ENCODE measurements at places on chromosomes 11 and 22.

GRCh38 chr11:59480359-59480758 lies 7.2 kb downstream of the OR4D10 start:
- no peak for DNase-seq

DNA sequence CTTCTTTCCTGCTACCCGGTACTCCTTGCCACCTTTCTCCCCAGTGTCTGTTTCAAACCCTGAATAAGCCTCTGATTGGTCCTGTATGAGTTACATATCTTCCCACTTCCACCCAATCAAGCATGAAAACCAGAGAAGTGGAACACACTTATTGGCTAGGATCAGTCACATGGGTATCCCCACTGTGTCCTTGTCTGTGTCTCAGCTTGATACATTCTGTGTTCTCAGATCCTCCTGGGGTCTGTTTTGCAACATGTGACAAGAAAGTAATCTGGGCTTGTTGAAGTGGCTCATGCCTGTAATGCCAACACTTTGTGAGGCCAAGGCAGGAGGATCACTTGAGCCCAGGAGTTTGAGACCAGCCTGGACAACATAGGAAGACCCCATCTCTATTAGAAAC lies 23.9 kb downstream of the MCHR1 start:
- no peak for DNase-seq

DNA sequence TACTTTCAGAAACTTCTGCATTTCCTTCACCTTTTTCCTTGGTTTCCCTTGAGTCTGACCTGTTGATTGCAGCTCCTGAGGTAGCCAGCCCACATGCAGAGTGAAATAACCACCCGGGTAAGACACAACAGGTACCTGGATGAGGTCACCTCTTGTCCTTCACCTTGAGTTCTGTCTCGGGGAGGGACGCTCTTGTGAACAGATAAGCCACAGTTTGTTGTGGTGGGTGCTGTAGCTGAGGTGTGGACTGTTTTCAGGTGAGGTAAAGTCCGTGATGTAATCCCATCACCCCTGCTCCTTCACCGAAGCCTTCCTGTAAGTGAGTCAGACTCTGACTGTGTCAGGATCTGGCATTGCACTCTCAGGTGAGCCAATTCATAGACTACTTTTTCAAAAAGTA lies 183.1 kb downstream of the NAV2 start:
- no peak for DNase-seq

DNA sequence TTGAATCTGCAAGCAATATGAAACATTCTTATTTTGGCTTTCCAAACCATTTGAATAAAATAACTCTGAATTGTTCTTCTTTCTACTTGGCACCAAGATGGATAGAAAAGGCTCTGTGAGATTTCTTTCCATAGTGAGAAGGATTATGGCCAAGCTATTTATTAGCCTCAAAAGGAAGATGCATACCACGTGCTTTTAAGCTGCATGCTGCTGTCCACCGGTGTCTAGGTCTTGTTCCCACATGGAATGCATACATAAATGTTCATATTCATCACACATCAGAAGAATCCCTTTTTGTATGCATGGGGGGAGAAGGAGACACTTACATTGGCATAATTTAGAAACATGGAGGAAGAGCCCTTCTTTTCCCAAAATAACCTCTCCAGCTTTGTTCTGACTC lies 273.4 kb downstream of the FAM76B start:
- DNase-seq, result no peak

GRCh38 chr11:57459164-57460021 lies 935 bp upstream of the RTN4RL2 start:
- DNase-seq, result no peak

- DNase-seq, result no peak
Measured at GRCh38 chr22:50303515-50303847, 4.0 kb downstream of the PLXNB2 start.

- no peak for DNase-seq
Measured at GRCh38 chr11:31387379-31387778, 17.7 kb downstream of the DNAJC24 start.

GRCh38 chr11:64745521-64746328 lies 1.8 kb upstream of the RASGRP2 start:
- DNase-seq, result no peak

DNA sequence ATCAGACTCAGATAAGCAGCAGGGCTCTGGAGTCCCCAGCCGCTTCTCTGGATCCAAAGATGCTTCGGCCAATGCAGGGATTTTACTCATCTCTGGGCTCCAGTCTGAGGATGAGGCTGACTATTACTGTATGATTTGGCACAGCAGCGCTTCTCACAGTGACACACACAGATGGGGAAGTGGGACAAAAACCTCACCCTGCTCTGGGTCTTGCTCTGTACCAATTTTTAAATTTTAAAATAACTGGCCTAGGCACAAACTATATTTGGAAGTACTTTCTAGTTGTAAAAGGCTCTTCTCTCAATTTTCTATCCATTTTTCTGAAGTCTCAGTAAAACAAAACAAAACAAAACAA lies 131.7 kb downstream of the VPREB1 start:
- DNase-seq, result no peak

Measured in forelimb muscle (tissue), 1 donor.